Uterus (tissue), 4 donors: ENCODE measurements at places on chromosomes 16 and 17. TPM values are rescaled to one million over a fixed set of nuclear protein-coding genes. Genes with fewer than 3 reads are reported as not detected.
A peak's percentile ranks its signal among the peaks of the same experiment; 100 is the strongest.

Gene TOB1
- total RNA-seq = 37.1 TPM

Gene AANAT
- not detected for total RNA-seq

GRCh38 chr17:43453331-43453812 lies 30.4 kb upstream of the DHX8 start:
- no peak for DNase-seq

GRCh38 chr16:58299757-58300349 lies 5.0 kb upstream of the PRSS54 start:
- DNase-seq = no peak

- no peak for DNase-seq
These were observed 26.0 kb upstream of the CIBAR2 start for GRCh38 chr16:85138073-85138824.

- peak; percentile 63 for DNase-seq
These were observed 1.9 kb downstream of the CCR10 start for GRCh38 chr17:42679492-42680330.

GRCh38 chr17:11880714-11881113 lies 116.6 kb downstream of the ZNF18 start:
- no peak for DNase-seq

- peak; percentile 56 for DNase-seq
These were observed 2.7 kb upstream of the HES7 start for GRCh38 chr17:8126491-8127066.

DNA sequence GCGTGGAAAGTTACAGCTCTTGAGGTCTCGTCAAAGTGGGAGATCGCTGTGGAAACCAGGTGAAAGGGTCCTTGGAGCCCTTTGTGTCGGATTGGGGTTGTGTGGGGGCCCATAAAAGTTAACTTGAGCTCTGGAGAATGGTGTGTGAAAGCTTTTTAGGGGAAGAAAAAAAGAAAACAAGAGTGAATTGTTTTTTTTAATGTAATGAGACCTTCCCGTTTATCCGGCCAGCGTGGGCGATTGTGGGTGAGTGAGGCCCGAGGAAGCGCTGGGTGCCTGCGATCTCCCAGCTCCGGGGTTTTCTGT lies 150.6 kb downstream of the MSI2 start:
- no peak for DNase-seq
